ENCODE measurements at places on chromosomes 2 and 18.

GRCh38 chr2:128362176-128362888 lies 43.7 kb upstream of the HS6ST1 start:
- no peak for DNase-seq

DNA sequence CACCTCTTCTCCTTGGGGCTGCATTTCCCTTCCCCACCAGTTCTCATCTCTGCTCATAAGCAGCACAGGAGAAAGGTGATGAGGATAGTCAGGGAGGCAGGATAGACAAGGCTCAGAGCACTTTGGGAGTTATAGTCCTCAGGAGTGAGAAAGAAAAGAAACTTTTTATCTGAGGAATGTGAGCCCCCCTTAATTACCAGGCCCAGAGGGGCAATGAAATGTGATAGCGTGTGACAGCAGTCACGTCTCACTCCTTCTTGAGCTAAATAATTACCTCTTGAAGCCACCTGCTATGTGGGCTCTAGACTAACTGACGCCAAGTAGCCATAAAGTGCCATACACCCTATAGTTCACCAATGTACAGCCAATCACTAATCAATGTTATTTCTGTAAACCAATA lies 105.8 kb downstream of the SPP2 start:
- DNase-seq = no peak

GRCh38 chr2:227379095-227379494 lies at the start of gene TM4SF20:
TSS of gene TM4SF20 (minus strand) at chr2:227379306. CDS start at chr2:227379268, 38 bp downstream.
- DNase-seq = no peak

DNA sequence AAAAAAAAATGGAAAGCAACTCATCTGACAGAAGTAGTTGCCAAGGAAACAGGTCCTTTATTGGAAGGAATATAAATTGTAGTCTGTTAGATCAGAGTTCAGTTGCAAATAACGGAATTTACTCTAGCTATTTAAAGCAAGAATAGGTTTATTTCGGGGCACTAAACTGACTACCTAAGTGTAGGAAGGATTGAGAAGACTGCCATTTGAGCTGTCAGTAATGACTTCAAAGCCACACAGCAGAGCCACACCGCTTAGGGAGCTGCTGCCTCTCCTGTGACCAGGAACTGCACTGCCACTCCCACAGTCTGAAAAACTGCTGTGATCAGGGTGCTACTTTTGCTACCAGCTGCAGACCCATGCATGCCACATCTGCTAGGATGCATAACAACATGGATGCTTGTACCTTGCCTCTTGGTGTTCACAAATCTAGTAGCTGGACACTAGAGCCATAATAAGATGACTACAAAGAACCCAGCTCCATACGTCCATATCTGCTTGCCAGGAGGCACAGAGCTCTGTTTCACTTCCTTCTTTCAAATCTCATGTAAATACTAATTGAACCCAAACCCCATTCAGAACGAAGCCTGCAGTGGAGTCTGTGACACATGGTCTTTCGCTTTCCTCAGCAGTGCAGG lies 2.2 kb downstream of the DSG2 start:
- no peak for DNase-seq

GRCh38 chr18:32349728-32350395 lies 120.8 kb downstream of the GAREM1 start:
- DNase-seq = no peak

DNA sequence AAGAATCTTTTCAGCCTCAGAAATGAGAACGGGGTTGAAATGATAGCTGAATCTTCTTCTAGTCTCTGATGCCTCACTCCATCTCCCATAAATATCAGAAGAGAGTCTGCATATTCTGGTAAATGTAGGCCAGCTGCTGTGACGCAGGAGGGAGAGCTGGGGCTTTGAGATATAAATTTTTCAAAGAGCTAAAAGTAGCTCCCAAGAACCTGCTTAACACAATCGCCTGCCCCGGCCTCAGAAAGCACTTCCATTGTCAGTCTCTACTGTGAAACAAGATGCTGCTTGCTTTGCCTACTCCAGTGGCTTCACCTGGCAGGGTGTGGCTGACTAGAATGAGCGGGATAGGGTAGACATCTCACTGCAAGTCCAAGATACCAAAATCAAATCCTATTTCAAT lies 105.0 kb upstream of the CCDC150 start:
- no peak for DNase-seq

DNA sequence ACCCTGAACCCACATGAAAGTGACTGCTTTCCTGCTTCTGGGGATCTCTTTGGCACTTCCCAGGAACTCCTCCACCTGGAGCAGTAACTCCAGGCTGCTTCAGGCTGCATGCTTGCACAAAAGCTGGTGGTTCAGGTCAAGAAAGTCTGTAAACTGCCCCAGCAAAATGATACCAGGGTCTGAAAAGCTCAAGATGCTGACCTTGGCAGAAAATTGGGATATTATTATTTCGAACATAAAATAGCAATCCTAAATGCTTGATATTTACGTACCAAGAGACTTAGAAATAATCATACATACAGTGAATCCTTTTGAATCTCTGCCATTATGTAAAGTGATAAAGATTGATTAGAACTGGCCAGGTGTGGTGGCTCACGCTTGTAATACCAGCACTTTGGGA lies 674.3 kb downstream of the ERBB4 start:
- DNase-seq = no peak

- DNase-seq = no peak
These were observed 5.6 kb downstream of the TFPI start for GRCh38 chr2:187548656-187549055.

GRCh38 chr2:98532756-98533155 lies 75.6 kb downstream of the COA5 start:
- no peak for DNase-seq

DNA sequence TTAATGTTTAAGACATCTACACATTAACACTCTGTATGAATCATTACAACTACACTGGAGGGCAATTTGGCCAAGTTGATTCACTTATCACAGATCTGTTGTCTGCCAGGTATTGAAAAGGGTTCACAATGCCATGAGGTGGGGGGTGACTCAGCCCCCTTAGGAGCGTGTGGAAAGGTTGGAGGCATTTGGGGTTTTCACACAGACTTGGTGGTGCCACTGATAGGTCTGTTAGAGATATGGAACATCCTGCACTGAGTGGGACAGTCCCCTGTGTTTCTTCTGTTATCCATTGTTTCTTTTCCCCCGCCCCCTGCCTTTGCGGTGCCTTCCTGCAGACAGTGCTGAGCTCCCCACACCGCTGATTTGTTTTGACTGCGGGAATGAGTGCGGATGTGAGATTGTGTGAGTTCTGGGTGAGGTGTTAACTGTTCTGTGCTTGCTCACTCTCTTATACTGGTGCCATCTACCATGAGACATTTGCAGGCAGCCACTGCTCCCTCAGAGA lies 9.3 kb upstream of the TSN start:
- DNase-seq = no peak

- no peak for DNase-seq
These were observed 81.6 kb downstream of the HS6ST1 start for GRCh38 chr2:128237081-128237534.

DNA sequence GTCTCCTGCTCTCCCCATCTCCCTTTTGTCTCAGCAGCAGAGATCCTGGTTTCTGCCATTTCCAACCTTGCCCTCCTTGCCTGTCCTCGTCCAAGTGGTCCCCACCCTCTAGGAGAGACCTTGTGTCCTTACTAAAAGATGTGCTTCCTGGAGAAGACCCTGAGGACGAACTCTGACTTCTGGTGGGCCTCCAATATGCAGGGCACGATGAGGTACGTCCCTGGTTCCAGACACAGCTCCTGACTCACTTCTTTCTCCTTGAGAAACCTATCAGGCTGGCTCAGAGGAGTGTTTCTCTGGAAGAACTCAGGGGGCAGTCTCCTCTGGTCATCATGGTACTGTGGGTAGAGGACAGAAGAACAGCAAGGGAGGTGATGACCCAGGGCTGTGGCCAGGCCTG lies 28.2 kb downstream of the CAPN14 start:
- no peak for DNase-seq

- no peak for DNase-seq
These were observed 54.5 kb upstream of the ACMSD start for GRCh38 chr2:134783912-134784311.

DNA sequence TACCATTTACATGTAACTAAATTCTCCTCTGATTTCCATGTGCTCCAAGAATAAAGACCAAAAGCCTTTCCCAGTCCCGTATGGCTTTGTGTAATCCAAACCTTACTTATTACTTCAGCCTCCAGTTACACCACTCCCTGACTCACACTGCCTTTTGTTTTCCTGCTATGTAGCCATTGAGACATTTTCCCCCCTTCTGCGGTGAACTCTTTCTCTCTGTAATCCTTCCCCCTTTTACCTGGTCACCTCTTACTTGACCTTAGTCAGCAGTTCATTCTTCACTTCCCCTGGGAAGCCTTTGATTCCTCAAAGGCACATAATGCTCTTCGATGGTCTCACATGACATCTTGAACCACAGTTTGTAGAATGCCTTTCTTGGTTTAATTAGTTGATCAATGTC lies 256.0 kb upstream of the FANCL start:
- no peak for DNase-seq

- DNase-seq = no peak
These were observed 354.8 kb upstream of the CNTNAP5 start for GRCh38 chr2:123670286-123670685.

- no peak for DNase-seq
These were observed 136.4 kb upstream of the CELF4 start for GRCh38 chr18:37701967-37702366.

DNA sequence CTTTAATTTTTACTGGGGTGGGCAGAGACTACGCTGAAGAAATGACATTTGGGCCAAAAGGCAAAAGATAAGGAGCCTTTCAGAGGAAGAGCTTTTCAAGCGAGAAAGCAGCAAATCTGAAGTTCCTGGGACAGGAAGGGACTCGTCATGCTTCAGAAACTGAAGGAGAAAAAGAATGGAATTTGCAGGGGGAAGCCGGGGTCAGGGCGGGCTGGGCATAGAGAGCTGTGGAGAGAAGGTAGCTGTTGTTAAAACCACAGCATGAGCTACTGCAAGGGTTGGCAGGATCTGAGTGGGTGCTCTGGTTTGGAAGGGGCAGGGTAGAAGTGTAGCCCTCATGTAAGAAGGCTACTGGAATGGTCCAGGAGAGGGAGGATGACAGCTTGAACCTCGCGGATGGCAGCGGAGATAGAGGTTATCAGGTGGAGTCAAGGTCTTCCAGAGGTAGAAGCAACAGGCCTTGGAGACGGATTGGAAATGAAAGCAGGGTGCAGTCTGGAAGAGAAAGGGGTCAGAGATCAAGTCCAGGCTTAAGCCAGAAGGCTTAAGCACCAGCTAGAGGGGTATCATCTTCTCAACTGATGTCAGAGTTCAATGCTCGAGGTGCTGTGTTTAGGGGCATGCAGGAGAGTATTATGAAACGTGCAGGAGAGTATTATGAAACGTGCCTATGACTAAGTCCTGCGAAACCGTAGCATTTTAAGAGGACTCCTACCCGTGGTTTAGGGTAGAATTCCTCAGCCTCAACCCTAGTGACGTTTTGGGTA lies 18.9 kb downstream of the ATP8B1 start:
- DNase-seq = no peak

DNA sequence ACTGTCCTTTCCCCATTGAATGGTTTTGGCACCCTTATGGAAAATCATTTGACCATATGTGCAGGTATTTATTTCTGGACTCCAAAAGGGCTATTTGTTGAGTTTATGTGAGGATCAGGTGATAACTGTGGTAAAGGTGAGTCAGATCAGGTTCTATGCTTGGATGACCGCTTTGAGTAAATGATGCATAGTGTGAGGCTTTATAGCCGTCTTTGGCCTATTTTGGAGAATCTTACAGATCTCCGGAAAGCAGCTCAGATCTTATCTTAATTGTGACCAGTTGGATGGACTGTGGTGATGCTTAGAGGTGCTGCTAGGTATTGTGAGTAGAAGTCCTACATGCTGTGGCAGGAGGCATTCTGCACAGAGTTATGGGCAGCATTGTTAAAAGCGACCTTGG lies 126.2 kb downstream of the METTL8 start:
- no peak for DNase-seq

DNA sequence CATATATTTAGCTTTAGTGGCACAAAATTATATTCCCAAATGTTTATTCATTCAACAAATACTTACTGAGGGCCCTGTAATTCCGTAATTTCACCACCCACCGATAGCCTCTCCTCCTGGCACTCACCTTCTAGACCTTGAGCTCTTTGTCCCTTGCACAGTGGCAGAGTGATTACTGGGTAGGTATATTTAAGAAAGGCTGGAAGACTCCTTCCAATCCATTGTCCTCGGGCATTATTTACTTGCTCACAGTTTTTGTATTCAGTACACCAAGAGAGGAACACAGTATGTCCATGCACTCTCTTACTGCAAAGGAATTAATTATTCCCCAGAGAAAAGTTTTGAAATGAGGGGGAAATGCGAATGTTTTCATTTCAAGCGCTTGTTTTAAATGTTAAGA lies 1.1 kb upstream of the CDCA7 start:
- no peak for DNase-seq

GRCh38 chr18:12314591-12315305 lies 6.7 kb downstream of the TUBB6 start:
- no peak for DNase-seq

DNA sequence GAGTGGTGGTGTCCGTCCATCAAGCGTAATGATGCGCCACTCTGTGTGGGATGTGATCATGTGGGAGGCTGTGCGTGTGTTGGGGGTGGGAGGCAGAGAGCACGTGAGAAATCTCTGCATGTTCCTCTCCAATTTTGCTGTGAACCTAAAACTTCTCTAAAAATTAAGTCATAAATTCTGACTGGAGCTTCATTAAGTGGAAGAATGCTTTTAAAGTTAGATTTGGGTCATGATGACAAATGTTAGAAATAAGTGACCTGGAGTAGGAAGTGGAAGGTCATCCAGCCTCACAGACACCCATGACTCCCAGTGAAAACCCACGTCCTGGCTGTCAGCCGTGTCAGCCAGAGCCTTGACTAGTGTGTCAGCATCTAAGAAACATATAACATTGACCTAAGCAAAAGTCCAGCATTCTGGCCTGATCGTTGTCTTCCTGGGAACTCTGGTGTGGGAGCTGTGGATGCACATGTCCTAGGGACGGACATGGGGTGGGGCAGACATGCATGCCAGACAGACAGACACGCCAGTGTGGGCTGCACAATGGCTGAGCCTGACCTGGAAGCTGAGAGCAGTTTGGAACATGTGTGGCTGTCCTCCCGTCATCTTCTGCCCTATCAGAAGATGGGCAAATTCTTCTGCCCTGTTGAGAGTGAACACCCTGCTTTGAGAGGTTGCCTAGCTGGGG lies 245.6 kb downstream of the FAM210A start:
- no peak for DNase-seq

DNA sequence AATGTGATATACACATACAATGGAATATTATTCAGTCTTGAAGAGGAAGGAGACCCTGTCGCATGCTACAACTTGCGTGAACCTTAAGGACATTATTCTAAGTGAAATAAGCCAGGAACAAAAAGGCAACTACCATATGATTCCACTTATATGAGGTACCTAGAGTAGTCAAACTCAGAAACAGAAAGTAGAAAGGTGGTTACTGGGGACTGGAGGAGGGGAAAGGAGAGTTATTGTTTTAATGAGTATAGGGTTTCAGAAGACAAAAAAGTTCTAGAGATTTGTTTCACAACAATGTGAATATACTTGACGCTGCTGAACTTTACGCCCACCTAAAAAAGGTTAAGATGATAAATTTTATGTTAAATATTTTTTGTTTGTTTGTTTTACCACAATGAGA lies 47.0 kb downstream of the CXCR4 start:
- DNase-seq = no peak

- DNase-seq = no peak
These were observed 26.8 kb downstream of the FAM110C start for GRCh38 chr2:19505-19904.

- no peak for DNase-seq
These were observed 546.6 kb upstream of the CHAC2 start for GRCh38 chr2:53220969-53221368.
